ENCODE measurements at places on chromosomes 5 and 9. TPM values are rescaled to one million over a fixed set of nuclear protein-coding genes. Genes with fewer than 3 reads are reported as not detected.

- H3K4me3 ChIP-seq = no peak overlapping the region
- H3K36me3 ChIP-seq = no peaks in the 10 kb centered on the region
- DNase-seq = no peak
- H3K27me3 ChIP-seq = no peaks in the 10 kb centered on the region
- no peaks in the 10 kb centered on the region for H3K4me1 ChIP-seq
These were observed 1127.8 kb downstream of the DTWD2 start for GRCh38 chr5:117860550-117860949.

DNA sequence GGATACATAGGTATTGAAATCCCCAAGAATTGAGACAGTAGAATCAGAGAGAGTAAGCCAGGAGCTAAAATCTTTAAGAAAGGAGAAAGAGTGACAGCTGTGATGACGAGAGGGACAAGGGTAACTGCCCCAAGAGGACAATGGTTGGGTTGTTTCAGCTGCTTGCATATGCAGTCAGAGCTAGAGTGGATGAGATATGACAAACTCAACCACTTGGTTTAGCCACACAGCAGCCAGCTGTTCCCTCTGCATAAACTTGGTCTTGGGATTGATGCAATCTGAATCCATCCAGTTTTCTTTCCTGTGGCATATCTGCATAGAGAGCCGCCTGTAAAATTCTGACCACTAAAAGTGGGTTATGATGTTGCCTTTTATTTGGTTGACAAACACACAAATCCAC, 100.7 kb downstream of the ZNF622 start:
- no peak overlapping the region for H3K4me3 ChIP-seq
- no peaks in the 10 kb centered on the region for H3K4me1 ChIP-seq
- no peak for DNase-seq
- H3K36me3 ChIP-seq = no peaks in the 10 kb centered on the region
- no peaks in the 10 kb centered on the region for H3K27me3 ChIP-seq

DNA sequence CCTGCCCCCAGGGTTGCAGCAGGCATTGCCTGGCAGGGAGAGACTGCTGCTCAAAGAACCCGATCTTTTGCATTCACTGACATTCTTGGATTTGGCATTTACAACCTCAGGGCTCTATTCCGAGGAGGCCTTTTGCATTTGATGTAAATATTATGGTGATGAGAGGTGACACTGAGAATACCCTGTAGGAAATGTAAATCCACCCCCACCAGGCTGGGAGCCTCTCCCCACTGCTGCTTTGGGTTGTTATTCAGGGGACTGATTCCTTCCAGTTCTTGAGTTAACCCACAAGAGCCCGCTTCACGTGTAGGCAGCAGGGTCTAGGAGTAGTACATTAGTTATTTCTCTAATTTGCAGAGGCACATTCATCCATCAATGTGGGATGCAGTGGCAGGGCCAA, 55.5 kb upstream of the ARAP3 start:
- H3K4me3 ChIP-seq = no peak overlapping the region
- H3K27ac ChIP-seq = no peak overlapping the region
- no peak for DNase-seq

DNA sequence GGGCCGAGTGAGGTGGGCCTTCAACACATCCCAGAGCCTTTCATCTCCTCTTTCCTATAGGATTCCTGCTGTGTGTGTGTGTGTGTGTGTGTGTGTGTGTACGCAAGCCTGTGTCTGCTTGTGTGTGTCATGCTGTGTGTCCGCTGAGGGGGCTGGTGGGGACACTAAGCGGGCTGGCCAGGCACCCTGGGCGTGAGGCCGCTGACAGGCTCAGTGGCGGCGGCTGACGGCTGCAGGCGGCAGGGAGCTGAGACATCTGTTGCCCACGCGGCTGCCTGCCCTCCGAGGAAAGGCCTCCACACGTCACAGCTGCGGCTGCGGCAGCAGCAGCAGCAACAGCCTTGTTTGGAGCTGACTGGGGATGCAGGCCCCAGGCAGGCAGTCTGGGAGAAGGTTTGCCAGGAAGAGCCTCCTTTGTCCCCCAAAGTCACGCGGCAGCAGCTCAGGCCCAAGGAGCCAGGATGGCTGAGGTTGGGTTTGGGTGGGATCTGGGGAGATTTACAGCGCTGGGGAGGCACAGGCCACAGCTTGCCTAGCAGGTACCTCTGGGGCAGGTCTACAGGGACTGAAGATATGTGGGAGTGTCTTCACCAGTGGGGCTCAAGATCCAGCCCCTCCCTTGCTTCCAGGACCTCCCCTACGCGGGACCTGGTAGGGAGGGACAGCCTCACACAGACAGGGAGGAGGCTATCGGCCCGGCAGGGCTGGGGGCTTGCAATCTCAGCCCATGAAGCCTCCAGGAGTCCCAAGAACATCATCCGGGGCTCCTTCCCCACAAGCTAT, 1.8 kb downstream of the PDLIM4 start:
- peak; percentile 96 for DNase-seq
- H3K36me3 ChIP-seq = no peaks in the 10 kb centered on the region
- peak overlapping the region; percentile 84 for H3K4me3 ChIP-seq
- no peaks in the 10 kb centered on the region for H3K27me3 ChIP-seq
- H3K4me1 ChIP-seq = peaks cover 73% of the 10 kb centered on the region

- H3K27me3 ChIP-seq = no peaks in the 10 kb centered on the region
- peak overlapping the region; percentile 91 for H3K27ac ChIP-seq
- peaks cover 14% of the 10 kb centered on the region for H3K4me1 ChIP-seq
- no peaks in the 10 kb centered on the region for H3K36me3 ChIP-seq
- peak overlapping the region; percentile 95 for H3K4me3 ChIP-seq
These were observed 687 bp downstream of the LYSMD3 start for GRCh38 chr5:90528601-90529193.

DNA sequence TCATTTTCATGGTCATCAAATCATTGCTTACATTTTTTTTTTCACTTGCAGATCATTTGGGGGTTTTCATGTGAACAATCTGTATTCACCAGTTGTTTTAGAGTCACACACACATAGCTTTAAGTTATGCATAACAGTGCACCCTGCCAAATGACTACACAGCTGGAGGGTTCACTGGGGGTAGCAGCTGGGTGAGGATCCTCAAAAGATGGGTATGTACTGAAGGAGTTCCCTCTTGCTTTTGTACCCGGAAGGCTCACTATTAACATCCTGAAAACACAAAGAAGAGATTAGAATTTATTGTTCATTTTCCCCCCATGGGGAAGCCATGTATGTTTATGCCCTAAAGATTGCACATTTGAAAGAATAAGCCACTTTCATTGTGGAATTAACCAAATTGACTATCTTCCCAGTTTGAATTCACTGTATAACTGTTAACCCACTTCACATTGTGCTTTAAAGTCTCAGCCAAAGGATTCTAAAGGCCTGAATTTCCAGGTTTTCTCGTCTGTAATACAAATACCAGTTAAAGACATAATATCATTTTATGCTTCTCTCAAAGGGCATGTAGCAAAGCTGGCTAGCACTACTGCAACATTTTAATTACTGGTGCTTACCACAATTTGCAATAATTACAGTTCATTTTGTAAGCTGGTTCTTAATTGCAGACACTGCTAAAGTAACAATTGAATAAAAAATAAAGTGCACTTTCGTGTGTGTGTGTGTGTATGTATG, 466.4 kb upstream of the MEF2C start:
- H3K27me3 ChIP-seq = no peaks in the 10 kb centered on the region
- no peak overlapping the region for H3K27ac ChIP-seq
- DNase-seq = no peak
- H3K36me3 ChIP-seq = no peaks in the 10 kb centered on the region
- H3K4me1 ChIP-seq = no peaks in the 10 kb centered on the region
- H3K4me3 ChIP-seq = no peak overlapping the region

Gene TAS2R1
- not detected for total RNA-seq

DNA sequence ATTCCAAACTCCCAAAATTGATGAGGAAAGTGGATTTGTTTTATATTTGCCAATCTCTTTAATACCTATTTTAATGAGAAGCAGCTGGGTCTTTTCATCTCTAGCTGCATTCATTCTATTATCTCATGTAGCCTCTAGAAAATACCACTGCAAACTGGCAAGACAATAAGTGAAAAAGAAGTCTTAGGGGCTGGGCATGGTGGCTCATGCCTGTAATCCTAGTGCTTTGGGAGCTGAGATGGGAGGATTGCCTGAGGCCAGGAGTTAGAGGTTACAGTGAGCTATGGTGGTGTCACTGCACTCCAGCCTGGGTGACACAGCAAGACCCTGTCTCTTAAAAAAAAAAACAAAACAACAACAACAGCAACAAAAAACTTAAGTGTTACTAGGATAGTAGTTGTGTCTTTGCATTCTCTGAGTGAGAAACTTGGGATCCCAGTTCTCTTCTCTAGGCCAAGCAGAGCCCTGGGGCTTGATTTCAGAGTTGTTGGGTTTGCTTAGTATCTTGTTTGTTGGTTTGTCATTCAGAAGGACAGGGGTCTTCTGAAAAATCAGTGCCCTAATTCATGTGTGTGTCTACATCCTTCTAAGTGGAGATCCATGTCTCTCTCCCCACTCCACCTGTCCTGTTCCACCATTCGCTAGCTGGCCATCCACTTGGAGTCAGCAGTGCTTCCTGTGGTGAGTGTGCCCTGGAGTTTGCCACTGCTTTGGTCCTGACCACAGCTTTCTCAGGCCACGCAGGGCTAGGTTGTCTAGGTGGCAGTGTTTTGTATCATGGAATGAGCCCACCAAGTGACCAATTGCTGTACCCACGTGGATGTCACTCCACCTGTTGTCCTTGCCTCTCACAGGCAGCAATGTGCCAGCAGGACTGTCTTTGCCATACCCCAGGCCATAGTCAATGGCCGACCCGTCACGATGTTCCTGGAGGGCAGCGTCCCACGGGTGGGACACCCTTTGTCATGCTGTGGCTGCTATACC, 19.5 kb downstream of the MARCHF6 start:
- DNase-seq = no peak
- H3K27ac ChIP-seq = no peak overlapping the region
- no peak overlapping the region for H3K4me3 ChIP-seq

DNA sequence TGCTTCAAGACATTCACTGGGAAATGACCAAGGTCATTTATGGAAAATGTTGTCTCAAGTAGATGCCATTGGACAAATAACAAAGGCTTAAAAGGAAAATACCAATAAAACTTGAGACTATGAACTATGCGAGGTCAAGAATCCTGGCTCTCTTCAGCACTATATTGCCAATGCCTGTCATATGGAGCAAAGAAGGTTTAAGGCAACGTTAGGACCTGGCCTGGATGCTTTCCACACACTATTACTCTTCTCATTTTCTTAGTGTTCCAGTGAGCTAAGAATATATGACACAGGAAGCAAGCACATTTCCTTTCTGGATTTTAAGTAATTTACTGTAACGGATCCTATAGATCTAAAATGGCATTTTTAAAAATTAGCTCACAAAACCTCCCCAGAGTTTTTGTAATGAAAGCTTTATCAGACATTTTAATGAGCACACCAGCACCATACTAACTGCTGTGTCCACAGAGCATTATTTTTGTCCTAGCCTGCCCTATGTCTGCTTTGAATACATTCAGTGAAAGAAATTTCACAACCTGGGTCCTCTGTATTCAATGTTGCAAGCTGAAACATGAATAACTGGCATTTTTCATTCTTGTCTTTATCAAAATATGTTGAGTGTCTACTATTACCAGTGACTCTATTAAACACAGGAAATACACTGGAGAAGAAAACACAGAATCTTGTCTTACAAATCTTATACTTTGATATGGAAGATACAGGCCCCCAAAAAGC, 315.6 kb downstream of the CETN3 start:
- H3K27me3 ChIP-seq = no peaks in the 10 kb centered on the region
- H3K27ac ChIP-seq = peak overlapping the region; percentile 42
- H3K36me3 ChIP-seq = no peaks in the 10 kb centered on the region
- no peak overlapping the region for H3K4me3 ChIP-seq
- H3K4me1 ChIP-seq = peaks cover 30% of the 10 kb centered on the region

Gene KLF4
- total RNA-seq = 34.1 TPM

DNA sequence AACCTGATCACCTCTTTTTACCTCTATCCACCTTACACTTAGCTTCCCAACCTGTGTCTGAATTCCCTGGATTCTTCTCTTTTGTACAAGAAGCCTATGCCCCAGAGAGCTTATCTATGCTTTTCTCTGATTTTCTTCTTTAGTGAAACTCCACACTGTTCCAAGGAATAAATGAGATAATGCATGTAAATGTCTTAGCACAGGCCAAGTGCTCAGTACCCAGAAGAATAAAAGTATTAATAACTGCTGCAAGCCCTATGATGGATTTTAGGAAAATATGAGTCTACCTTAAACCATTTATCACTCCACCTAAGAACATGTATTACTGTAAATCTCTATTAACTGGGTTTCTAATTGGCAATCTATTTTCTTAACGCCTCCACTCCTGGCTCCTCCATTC, 168.5 kb upstream of the TNC start:
- no peaks in the 10 kb centered on the region for H3K4me1 ChIP-seq
- DNase-seq = no peak
- no peak overlapping the region for H3K4me3 ChIP-seq
- no peaks in the 10 kb centered on the region for H3K27me3 ChIP-seq
- H3K36me3 ChIP-seq = no peaks in the 10 kb centered on the region

Gene TIFAB
- total RNA-seq = not detected

GRCh38 chr5:14880688-14881087, 9.1 kb upstream of the ANKH start:
- no peaks in the 10 kb centered on the region for H3K4me1 ChIP-seq
- H3K27me3 ChIP-seq = no peaks in the 10 kb centered on the region
- H3K36me3 ChIP-seq = no peaks in the 10 kb centered on the region
- DNase-seq = no peak
- H3K4me3 ChIP-seq = no peak overlapping the region

Gene EXOSC3
- 42.4 TPM for total RNA-seq

DNA sequence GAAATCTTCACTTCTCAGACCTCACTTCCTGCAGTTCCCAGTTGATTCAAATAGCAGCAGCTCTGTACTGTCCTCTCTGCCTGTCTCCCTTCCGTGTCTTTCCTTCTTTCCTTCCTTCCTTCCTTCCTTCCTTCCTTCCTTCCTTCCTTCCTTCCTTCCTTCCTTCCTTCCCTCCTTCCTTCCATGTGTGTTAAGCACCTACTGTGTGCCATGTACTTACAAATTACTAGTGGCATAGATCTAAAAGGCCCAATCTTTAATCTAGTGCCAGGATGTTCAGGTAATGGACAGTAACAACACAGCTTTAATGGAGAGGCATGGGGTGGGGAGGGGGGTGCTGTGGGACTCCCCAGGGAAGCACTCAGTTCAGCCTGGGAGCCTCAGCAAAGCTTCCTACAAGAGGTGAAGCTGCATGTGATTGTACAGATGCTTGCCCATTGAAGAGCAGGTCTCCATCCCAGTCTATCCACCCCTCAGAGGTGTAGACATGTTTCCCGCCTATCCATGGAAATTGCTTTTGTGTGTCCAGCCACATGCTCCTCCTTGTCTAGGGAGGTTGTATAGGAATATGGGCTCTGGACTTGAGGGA, 106.0 kb downstream of the RGS3 start:
- no peak overlapping the region for H3K4me3 ChIP-seq
- no peak overlapping the region for H3K27ac ChIP-seq
- no peaks in the 10 kb centered on the region for H3K27me3 ChIP-seq

DNA sequence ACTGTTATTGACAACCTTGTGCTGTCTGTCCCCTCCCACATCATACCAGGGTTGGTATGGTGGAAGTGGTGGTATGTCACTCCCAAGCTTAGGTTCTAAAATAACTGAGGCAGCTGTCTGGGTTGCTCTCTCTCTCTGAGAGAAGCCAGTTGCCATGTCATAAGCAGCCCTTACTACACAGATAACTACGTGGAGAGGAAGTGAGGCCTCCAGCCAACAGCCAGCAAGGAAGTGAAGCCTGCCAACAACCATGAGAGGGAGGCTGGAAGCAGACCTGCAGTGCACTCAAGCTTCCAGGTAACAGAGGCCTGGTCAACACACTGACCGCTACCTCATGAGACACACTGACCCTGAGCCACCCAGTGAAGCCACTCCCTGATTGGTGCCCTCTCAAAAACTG, 18.6 kb downstream of the CTNNAL1 start:
- H3K27me3 ChIP-seq = no peaks in the 10 kb centered on the region
- no peaks in the 10 kb centered on the region for H3K36me3 ChIP-seq
- no peak overlapping the region for H3K27ac ChIP-seq
- no peak for DNase-seq
- H3K4me3 ChIP-seq = no peak overlapping the region

Measured in sigmoid colon (tissue), 7 donors.